ENCODE measurements at places on chromosomes 2 and 18.

GRCh38 chr2:190881084-190881597 is 520 bp downstream of the GLS start:
- DNase-seq, result peak; percentile 29

DNA sequence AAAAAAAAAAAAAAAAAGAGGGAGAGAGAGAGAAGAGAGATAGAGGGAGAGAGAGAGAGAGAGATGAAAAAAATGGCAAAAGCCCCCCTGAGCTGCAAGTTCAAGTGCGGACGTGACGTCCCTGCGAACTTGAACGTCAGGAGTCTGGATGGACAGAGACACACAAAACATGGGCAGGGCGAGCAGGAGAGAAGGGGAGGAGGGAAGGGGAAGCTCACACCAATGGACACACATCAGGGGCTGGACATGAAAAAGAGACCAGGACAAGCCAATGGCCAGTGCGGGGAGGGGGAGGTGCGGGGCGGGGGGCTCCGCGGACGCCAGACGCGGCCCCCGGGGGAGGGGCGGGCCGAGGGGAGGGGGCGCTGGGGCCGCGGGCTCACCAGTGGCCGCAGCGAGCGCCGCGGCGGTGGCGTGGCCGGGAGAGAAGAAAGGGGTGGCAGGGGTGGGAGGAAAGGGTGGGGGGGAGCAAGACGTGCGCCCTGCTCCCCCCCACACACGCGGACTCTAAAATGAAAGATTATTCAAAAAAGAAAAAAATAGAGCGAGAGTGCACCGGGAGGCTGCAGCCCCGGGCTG is at the start of gene BCL11A:
BCL11A (minus strand) TSS at position 160 of the 579 bp plus-strand sequence. CDS start 384 bp downstream, outside the sequence.
- DNase-seq, result no peak

- no peak for DNase-seq
Measured at GRCh38 chr2:172597176-172597842, 41.4 kb downstream of the PDK1 start.

DNA sequence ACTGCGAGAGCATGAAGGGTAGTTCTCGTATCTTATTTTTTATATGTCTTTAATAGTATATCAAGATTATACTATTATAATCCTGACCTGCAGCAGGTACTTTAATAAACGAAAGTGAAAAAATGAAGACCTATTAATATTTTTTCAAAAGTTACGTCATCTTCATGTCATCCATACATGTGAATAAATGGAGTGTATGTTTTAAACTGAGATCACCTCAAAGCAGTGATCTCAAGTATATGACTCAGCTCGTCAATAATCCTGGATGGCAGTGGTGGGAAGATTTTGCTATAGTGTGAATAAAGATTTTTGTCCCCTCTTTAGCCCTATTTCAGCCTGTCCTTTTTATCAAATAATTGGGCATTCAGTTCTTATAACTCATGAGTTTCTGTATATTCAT is 166.3 kb upstream of the FBXO11 start:
- no peak for DNase-seq

DNA sequence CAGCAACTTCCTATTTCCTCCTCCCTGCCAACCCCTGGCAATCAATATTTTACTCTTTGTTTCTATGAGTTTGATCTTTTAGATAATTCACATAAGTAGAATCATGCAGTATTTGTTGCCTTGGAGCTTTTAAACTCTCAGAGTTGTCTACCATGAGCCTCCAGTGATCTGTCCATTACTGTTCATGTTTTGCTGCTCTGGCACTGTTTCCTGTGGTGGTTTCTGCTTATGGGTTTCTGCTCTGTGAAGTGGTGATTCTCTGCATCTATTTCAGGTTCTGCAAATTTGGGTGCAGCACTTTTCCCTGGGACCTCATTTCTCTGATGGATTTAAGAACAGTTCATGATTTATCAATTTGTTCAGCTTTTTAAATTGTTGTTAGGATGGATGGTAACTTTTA is 908.1 kb upstream of the FANCL start:
- DNase-seq, result no peak

GRCh38 chr2:22703286-22703920 is 681.6 kb upstream of the KLHL29 start:
- DNase-seq, result no peak

DNA sequence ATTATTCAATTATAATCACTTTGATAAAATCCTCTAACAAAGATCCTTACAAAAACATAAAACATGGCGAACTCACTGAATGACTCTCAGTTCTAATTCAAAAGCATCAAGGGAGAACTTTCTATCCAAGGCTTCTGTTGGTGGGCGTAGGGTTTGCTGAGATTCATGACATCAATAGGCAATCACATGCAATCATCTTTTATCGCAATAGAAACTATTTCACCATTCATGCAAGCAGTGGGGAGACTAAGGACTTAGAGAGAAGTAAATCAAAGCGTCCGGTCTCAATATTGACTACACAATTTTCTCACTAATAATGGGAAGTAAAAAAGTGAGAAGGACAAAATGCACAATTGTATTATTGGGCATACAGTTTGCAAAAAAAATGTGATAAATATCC is 168.7 kb downstream of the SCG2 start:
- DNase-seq, result no peak

- no peak for DNase-seq
Measured at GRCh38 chr2:25410370-25410769, 68.6 kb upstream of the DNMT3A start.

GRCh38 chr2:19882286-19882685 is 19.5 kb downstream of the TTC32 start:
- no peak for DNase-seq

GRCh38 chr2:118044854-118045253 is 31.0 kb upstream of the CCDC93 start:
- no peak for DNase-seq
